ENCODE measurements at places on chromosomes 16 and 17.

GRCh38 chr16:64974381-64974780 lies 147.5 kb downstream of the CDH11 start:
- DNase-seq = no peak

GRCh38 chr16:73874324-73874723 lies 422.3 kb upstream of the PSMD7 start:
- DNase-seq = no peak

DNA sequence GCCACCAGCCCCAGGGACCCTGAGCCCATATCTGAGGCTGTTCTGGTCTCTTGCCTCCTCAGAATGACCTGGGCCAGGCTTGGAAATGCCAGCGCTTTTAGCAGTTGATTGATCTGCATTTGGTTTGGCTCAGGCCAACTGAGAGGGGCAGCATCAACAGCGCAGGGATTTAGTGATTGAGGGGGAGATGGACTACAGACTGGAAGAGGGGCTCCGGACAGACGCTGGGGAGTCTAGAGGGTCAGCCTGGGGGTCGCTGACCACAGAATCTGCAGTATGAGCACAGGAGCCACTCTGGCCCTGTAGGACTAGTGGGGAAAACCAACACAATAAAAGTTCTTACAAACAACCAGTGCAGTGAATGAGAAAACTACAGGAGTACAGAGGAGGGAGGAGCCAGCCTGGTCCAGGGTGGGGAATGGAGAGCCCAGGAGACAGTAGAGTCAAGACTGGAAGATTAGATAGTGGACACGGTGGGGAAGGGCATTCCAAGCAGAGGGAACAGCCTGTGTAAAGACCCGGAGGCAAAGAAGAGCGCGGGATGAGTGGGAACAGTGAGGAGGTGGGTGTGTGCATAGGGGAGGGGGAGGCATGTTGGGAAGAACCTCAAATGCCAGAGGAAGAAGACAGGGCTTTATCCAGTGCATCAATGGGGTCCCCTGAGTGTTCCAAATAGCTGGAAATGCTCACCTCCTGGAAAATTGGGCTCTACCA lies 128.9 kb downstream of the MRM1 start:
- no peak for DNase-seq

GRCh38 chr17:69851736-69852135 lies 223.3 kb upstream of the KCNJ16 start:
- no peak for DNase-seq

DNA sequence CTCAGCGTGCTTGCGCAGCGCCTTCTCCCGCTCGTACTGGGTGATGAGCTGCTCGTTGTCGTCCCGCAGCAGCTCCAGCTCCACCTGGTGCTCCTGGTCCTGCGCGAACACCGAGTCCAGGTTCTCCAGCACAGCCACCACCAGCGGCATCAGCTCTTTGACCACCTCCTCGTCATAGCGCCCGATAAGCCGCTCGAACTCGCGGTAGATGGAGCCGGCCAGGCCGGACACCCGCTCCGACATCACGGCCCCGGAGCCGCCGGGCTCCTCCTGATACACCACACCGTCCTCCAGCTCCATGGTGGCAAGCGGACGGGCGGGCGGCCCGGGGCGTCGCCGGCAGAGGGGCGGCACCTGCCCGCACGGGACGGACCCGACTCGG lies 320 bp downstream of the SPAG9 start:
- DNase-seq = peak; percentile 70

GRCh38 chr17:6638046-6638908 lies 2.2 kb downstream of the KIAA0753 start:
- DNase-seq = no peak

DNA sequence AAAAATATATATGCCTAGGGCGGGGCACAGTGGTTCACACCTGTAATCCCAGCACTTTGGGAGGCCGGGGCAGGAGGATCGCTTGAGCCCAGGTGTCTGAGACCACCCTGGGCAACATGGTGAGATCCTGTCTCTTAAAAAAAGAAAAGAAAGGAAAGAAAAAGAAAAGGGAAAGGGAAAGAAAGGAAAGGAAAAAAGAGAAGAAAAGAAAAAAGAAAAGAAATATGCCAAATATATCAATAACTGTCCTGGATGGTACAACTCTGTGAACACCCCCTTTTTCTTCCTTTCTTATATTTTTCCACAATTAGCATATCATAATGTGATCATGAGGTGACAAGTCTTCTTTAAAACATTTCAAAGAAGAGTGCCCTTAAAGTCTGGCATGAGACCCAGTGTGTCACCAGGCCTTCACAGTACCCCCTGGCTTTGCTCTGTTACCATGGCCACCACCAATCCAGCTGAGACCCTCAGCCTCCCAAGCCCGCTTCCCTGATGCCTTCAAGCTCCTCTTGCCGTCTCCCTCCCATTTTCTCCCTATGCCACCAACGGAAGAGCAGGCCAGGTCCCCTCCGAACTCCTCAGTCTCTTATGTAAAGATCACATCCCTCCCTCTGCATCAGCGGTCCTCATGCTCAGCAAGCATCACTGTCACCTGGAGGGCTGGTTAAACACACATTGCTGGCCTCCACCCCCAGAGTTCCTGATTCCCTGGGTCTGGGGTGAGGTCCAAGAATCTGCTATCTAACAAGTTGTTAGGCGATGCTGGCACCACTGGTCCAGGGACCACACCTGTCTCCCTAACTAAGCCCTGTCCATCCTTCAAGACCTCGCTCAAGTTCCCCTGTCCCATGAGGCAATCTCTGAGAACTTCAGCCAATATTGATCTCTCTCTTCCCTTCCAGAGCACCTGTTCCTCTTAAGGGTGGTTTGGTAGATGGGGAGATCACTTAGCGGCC lies 44.5 kb downstream of the CUEDC1 start:
- no peak for DNase-seq

GRCh38 chr17:72878975-72879660 lies 213.4 kb downstream of the SLC39A11 start:
- DNase-seq = no peak

DNA sequence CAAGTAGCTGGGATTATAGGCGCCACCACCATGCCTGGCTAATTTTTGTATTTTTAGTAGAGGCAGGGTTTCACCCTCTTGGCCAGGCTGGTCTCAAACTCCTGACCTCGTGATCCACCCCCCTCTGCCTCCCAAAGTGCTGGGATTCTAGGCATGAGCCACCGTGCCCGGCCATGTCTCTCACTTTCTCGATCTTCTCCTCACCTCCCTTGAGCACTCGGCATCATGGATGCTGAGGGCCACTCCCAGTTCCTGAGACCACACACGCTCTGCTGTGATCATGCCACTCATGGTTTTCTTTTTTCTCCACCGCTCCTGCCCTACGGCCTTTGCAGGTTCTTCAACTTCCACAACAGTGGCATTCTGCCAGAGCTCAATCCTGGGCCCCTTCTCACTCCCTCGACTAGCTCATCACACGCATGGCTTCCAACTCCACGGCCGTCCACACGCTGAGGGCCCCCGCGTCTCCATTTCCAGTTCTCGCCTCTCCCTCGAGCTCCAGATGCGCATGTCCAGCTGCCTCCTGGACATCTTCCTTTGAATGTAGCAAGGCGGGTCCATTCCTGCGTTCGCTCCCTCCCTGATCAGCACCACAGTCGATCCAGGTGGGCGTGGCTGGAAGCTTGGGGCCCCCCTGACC lies 5.5 kb upstream of the NCBP3 start:
- no peak for DNase-seq

DNA sequence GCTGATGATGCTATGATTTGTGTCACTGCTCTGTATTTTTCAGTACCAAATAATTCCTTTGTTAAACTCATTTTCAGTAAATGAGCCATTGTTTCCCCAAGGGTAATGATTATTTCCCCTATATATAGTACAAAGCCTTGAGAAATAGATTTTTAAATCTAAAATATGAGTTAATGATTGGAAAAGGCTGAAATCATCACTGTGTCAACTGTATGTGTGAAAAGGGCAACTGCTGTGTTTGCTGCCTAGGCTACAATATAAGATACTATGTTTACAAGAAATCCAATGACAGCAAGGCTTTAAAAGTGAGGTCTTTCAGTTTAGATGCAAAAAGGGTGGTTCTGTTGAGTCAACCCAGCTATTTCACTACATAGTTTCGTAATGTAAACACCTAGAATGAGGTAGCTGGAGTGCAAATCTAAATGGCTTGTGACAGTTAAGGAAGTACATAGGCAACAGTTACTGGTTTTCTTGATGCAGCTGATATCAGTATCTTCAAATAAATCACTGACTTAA lies 15.3 kb downstream of the NLK start:
- no peak for DNase-seq

DNA sequence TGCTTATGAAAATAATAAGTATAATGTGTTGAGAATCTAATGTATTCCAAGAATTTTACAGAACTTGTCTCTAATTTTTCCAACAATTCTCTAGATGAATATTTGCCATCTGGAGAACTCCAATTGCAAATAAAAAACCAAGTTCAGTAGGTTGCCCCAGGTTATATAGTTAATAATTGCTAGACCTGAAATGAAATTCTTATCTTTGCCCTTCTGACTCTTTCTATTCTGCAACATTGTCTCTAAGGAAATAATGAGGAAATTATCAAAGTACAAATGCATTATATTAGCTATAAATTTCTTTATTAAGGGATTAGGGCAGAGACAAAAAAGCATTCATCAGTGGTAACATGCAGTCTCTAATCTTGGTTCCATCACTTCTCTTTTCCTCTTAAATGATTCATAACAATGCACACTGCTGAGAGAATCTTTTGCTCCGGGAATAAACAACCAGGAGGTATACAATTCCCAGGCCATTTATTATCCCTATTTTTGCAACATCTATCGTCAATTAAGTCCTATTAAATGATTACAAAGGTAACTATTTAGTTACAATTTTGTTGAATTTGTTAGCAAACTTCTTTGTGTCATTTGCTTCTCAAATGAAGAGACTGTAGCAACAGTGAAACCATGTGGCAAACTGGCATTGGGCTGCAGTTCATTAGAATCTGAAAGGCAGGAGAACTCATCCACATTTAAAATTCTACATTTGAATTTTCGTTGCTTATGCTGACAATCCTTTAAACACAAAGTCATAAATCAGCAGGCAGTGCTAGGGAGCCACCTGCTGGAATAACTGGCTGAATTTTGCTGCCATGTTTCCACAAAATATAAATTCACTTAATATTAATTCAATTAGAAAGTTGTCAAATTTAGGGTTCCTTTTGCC lies 349.6 kb downstream of the KIF2B start:
- no peak for DNase-seq

GRCh38 chr17:48348352-48348751 lies 81.7 kb downstream of the SKAP1 start:
- DNase-seq = no peak

DNA sequence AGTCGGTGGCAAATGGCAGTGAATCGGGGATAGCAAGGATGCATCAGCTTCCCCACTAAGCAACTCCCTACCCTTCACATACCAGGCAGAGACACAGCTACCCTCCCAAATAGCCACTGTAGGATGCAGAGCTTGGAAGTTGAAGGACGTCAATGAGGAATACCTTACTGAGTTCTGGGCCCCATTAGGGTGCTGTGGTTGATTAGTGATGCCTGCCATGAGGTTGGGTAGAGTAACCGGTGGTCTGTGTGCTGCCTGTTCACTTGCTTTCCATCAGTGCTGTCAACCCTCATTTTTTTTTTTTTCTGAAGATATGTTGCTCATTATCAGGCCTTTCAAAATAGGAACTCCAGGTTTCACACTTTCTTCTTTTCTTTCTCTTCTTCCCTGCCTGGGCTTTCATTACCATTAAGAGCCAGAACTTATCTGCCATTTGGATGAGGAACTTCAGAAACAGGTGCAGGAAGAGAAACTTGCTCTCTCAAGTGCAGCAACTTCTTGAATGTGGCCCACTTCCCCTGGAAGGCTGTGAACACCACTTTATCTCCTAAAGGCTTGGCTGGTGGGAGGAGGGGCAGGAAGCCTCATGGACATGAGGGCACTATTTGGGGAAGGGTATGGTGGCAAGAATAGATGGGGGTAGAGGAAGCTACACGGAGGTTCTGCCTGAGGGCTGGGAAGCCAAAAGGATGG lies 183.5 kb downstream of the NTN1 start:
- no peak for DNase-seq

DNA sequence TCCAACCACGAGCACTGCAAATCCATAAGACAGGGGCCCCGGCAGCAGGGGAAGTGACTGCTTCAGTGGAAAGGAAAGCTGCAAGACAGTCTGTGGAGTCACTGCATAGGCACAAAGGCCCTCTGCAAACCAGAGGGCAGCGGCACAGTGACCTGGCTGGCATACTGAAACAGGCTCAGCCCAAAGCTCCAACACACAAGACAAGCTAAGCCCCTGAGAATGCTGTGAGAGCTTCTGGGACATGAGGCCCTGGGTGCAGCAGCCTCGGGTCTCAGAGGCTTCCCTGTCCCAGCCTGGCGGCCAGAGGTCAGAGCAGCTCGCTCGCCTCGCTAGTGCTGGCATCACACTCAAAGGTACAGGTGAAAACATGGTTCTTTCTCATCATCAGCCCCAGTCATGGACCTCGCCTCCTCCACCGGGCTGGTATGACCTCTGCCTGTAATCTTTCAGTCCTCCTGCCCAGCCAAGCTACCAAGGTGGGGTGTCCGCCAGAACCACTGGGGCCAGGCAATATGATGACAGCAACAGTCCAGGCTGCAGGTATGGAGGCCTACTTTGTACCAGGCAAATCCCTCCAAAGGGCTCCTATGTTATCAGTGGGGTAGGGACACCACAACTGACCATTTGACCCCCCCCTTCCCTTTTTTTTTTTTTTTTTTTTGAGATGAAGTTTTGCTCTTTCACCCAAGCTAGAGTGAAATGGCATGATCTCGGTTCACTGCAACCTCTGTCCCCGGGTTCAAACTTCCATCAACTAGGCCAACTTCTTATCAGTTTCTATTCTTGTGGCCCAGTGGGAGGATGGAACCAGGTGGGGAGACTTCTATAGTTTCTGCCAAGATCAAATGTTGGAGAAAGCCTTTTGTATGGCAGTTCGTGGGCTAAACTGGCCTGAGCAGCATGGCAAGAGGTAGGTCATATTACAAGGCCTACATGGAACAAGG lies 19.2 kb downstream of the ST3GAL2 start:
- DNase-seq = no peak

GRCh38 chr17:12839042-12839441 lies 49.7 kb downstream of the ARHGAP44 start:
- DNase-seq = no peak

DNA sequence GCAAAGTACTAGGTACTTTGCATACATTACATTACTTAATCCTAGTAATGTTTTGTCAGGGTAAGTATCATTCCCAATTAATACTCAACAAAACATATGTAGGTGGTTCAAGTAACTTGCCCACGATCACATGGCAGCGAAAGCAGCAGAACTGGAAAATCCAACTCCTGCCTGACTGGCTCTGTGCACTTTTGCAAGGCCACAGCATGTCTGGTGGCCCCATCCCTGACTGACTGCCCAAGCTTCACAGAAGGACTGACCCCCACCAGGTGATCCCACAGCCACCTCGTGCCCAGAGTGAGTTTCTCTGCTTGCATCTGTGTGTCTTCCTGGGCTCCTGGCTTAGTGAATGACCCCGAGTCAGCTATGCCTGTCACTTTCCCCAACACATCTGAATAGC lies 11.4 kb downstream of the CNP start:
- DNase-seq = no peak

- DNase-seq = no peak
Measured at GRCh38 chr17:5699814-5700213, 115.5 kb upstream of the NLRP1 start.
